Tibial nerve (tissue), 4 donors: ENCODE measurements at places on chromosomes 12 and 14. TPM values are rescaled to one million over a fixed set of nuclear protein-coding genes. Genes with fewer than 3 reads are reported as not detected.

DNA sequence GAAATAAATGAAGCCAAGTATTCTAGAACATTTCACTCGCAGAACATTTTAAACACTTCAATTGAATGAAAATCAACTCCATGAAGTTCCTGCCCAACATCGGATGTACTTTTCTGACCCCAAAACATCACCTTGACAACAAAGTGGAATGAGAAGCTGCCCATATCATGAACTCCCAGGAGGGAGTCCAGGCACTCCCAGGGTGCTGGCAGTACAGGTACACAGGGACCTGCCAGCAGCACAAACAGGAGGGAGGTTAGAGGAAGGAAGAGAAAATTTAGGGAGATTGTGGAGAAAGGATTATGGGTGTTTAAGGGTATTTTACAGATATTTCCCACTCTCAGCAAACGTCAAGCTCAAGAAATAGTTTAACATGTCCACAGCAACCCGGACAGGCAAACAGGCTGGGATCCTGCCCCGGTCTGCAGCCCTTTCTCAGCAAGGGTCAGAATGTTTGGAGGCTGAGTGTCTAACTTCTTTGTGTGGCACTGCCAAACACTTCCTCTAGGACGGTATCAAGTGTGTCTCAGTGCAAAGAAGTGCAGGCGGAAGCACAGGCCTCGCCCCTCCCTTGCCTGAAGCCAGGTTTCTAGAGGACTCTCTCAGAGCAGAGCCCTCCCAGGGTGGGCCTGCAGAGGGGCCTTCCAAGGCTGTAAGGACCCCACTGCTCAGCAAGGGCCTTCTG, 72.2 kb downstream of the SETD3 start:
- DNase-seq = no peak
- H3K27ac ChIP-seq = no peak overlapping the region
- H3K36me3 ChIP-seq = peaks cover 83% of the 10 kb centered on the region

DNA sequence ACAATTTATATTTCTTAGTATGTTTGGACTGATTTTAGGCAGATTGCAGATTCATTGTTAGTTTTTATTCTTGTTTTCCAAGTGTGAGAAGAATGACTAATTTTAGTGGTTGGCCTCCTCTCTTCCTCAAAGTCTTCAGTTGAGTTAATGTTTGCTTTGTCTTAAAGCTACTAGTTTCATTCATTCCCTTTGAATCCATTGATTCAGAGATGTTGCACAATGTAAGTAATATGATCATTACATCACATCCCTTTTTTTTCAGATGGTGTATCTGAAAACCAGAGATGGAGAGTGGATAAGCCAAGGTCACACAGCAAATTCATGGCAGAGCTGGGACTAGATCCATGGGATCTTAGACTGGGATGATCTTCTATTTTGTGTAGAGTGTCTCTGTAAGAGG, 577.5 kb downstream of the BCL11B start:
- no peak overlapping the region for H3K27ac ChIP-seq
- H3K27me3 ChIP-seq = no peaks in the 10 kb centered on the region

GRCh38 chr14:77986773-77987172, 183.4 kb upstream of the NRXN3 start:
- DNase-seq = no peak
- H3K4me1 ChIP-seq = no peaks in the 10 kb centered on the region
- no peak overlapping the region for H3K27ac ChIP-seq
- no peak overlapping the region for H3K4me3 ChIP-seq
- H3K36me3 ChIP-seq = no peaks in the 10 kb centered on the region

GRCh38 chr14:75144944-75145343, 18.1 kb upstream of the NEK9 start:
- peak; percentile 47 for DNase-seq
- H3K27ac ChIP-seq = peak overlapping the region; percentile 67
- no peak overlapping the region for H3K4me3 ChIP-seq
- H3K27me3 ChIP-seq = no peaks in the 10 kb centered on the region
- peaks cover 74% of the 10 kb centered on the region for H3K4me1 ChIP-seq

DNA sequence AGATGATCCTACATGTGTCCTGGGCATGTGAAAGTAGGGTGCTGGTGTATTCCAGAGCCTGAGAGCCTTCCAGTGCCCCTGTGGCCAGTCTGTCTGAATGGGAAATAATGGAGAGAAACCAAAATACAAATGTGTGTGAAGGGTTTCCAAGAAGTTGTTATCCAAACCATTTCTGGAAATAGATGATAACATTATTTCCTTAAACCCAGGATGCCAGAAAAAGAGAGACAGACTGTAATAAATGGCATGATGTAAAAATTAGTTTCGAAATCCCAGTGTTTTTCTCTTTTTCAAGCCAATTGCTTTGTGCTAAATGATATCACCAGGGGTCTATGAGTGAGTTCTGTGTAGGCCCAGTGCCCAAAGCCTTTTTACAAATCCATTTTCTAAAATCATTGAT, 175.3 kb downstream of the PHLDA1 start:
- no peaks in the 10 kb centered on the region for H3K27me3 ChIP-seq
- no peak overlapping the region for H3K4me3 ChIP-seq
- no peak overlapping the region for H3K27ac ChIP-seq
- no peaks in the 10 kb centered on the region for H3K36me3 ChIP-seq
- DNase-seq = no peak

DNA sequence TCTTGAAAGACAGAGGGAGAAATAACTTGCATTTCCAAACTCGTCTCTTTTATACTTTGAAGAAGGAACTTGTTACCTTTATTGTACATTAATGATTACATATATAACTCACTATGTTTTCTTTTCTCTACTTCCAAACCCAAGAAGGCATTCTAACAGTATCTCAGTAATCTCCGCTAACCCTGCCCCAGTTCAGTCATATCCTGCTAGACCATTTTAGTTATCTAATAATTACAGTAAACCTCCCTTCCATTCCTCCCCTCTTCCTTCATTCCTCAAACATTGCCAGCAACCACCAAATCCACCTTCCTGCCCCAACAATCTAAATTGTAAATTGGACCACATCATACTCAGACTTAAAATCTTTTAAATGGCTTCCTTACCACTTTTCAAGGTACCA, 30.6 kb downstream of the STK38L start:
- no peak for DNase-seq
- no peaks in the 10 kb centered on the region for H3K36me3 ChIP-seq
- no peaks in the 10 kb centered on the region for H3K27me3 ChIP-seq

DNA sequence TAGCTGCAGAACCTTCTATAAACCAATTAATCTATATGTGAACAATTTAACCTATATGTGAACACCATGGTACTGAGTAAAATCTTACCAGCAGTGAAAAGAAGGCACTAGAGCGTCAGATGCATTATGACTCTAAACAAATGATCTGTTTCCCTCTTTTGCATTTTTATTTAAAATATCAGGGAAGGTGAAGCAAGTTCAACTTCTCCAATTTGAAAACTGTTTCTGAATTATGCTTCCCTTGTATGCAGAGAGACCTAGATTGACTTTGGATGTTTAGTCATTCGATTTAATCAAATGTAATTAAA, 80.9 kb downstream of the DAD1 start:
- no peaks in the 10 kb centered on the region for H3K4me1 ChIP-seq
- H3K27me3 ChIP-seq = no peaks in the 10 kb centered on the region
- no peak for DNase-seq
- no peak overlapping the region for H3K27ac ChIP-seq
- no peaks in the 10 kb centered on the region for H3K36me3 ChIP-seq
- no peak overlapping the region for H3K4me3 ChIP-seq

DNA sequence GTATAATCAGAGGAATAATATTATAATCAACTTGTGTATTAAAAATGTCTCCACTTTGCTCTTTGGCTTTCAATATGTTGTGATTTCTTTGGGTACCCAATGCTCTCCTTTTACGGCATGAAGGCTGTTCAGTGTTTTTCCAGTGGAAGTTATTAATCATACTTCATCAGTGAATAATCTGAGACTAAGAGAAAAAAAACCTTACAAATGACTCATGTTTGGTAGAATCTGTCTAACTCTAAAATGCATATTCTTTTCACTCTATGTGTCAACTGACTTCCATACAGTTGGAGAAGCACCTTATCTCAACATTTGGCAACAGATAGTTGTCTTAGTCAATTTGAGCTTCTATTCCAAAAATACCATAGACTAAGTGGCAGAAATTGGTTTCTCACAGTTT, 82.2 kb downstream of the PTPRO start:
- no peak for DNase-seq
- no peak overlapping the region for H3K4me3 ChIP-seq
- no peaks in the 10 kb centered on the region for H3K36me3 ChIP-seq
- no peaks in the 10 kb centered on the region for H3K4me1 ChIP-seq

- peaks cover 35% of the 10 kb centered on the region for H3K36me3 ChIP-seq
- H3K4me1 ChIP-seq = peaks cover 22% of the 10 kb centered on the region
- no peaks in the 10 kb centered on the region for H3K27me3 ChIP-seq
- no peak overlapping the region for H3K4me3 ChIP-seq
- no peak for DNase-seq
These were observed 8.6 kb downstream of the GIT2 start for GRCh38 chr12:109987615-109988014.

DNA sequence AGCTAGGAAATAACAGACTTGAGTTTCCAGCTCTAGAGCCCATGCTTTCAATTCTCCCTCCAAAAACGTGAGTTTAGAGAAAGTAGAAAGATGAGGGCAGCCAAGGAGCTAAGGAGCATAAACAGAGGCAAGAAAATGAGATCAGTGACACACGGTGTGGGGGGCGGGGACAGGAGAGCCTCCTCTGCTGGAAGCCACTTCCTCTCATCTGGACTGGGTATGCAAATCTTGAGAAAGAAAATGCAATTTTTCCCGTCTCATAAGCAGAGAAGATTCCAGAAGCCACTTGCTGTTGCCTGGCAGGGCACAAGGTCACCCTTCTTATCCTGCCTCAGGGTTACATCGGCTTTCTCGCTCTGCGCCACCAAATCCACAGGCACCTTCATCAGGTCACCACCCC, 6.0 kb downstream of the OR10P1 start:
- DNase-seq = no peak
- H3K4me3 ChIP-seq = no peak overlapping the region
- H3K36me3 ChIP-seq = no peaks in the 10 kb centered on the region
- no peaks in the 10 kb centered on the region for H3K27me3 ChIP-seq

The OAS1 gene
- total RNA-seq = 9.6 TPM

The POTEM gene
- not detected for total RNA-seq

The PRB2 gene
- total RNA-seq = not detected

The GDF3 gene
- not detected for total RNA-seq

The ACRBP gene
- 0.30 TPM for total RNA-seq

The DGKA gene
- total RNA-seq = 25.3 TPM
